PC-3 (cell line): ENCODE measurements at places on chromosomes 1 and 21. TPM values are rescaled to one million over a fixed set of nuclear protein-coding genes. Genes with fewer than 3 reads are reported as not detected.

DNA sequence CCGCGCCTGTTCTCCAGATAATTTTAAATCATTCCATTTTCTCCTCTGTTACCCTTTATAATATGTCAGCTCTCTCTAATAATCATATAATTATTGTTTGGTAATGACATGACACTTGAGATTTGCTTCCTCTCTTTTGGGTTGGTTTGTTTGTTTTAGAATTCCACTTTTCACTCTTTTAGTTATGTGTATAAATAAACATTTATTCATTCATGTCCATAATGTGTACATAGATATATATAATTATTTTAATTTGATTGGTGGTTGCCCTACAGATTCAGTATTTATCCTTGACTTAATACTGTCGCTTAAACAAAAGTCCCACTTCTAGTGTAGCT, 93.4 kb upstream of the FMN2 start:
- no peak for DNase-seq

DNA sequence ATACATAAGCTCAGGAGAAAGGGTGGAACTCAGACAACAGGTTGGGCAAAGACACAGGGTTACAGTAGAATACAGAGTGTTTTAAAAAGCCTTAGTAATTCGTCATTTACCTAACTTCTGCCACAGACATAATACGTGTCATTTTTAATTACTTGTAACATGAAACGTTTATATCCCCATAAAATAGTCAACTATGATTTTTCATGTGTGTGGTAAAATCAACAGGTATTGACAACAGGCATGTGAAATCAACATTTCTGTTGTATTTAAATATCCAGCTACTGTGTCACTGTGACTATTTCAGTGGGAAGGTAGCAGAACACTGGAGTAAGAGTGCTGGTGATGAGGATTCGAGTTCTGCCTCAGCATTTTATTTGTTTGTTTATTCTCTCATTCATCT, 5.7 kb downstream of the FAM163A start:
- no peak for DNase-seq

DNA sequence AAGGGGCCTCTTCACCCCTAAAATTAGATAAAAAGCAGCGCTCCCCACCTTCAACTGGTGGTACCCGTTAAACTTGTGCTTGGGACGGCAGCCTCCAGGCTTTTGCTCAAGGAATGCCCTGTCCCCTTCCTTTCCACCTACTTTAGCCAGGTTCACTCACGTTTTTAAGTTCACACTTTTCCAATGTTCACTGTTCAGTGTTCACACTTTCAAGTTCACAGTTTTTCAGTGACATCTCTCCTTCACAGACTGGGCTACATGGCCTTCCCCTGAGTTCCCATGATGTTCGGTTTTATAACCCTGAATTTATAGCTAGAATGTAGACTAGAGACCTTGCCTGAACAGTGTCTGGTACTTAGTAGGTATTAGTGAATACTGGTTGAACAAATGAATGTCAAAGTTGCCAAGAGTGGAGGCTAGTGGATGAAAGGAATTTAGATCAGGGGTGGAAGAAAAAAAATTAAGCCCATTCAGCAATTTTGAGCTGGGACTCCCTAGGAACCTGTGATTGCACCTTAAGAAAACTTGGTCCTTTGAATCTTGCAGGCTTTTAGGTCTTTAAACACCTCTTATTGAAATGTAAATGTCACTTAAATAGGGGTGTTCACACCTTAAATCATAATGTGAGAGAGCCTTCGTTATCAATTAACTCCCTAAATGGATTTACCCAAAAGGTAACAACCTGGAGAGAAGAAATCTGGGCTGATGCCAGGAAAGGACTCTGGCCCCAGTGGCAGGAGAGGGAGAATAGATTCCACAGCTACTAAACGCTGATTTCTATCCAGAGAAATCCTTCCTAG, 12.3 kb downstream of the BTG2 start:
- DNase-seq: no peak

GRCh38 chr1:178532392-178532791, 19.5 kb downstream of the TEX35 start:
- DNase-seq: peak; percentile 85

GRCh38 chr1:168396508-168396907, 115.8 kb downstream of the TBX19 start:
- no peak for DNase-seq

DNA sequence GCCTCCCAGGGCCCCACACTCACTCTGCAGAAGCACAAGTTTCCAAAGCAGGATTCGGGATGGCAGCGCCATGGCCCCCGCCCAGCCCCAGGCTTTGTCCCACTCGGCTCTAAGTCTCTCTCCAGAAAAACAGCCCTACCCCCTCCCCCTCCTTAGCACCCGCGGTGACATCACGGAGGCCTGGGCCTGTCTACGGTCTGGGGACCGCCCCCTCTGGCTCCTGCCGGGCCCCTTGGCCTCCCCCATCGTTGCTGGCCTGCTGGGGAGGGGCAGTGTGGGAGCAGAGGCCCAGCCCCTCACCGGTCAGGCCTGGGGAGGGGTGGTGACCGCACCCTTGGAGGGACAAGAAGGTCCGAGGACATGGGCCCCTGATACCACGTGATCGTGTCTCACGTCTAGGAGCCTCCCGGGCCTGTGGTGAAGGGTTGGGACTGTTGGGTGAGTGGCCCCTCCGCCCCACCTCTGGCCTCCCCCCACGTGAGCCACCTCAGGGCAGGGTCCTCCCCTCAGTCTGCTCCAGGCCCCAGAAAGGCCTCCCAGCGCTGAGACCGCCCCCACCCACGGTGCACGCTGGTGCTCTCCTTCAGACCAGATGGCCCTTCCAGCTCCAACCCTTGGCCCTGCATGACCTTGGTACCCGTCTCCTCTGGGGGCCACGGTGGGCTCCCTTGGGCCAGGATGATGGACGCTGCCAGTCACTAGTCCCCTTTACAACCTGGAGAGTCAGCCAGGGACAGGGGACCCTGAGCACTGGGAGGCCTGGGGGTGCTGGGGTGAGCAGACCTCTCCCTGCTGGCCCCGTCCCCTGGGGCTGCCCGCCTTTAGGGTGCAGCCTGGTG, at the start of gene MXRA8:
TSS of gene MXRA8 (minus strand) at position 123 of the 839 bp plus-strand sequence. CDS start at position 72, 51 bp downstream.
- no peak for DNase-seq

- no peak for DNase-seq
These were observed 957.0 kb downstream of the NCAM2 start for GRCh38 chr21:21955204-21955603.

DNA sequence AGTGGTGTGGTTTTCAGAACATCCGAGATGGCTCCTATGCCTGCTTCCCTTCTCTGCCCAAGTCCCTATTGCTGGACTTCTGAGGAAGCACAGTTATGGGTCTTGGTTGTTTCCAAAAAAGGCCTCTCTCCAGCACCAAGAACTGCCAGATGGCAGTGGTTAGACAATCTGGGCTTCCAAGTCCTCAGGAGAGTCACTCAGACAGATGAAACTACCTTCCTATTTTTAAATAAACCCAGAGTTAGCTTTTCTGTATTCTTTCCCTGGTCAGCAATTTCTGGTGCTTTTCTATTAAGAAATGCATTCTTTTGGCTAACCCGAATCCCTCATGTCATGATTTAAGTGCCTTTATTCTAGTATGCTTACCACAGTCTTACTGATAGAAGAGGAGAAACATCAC, 245.9 kb downstream of the PRDM2 start:
- no peak for DNase-seq

- DNase-seq: peak; percentile 83
These were observed 55.7 kb upstream of the ETV3 start for GRCh38 chr1:157193702-157194391.

DNA sequence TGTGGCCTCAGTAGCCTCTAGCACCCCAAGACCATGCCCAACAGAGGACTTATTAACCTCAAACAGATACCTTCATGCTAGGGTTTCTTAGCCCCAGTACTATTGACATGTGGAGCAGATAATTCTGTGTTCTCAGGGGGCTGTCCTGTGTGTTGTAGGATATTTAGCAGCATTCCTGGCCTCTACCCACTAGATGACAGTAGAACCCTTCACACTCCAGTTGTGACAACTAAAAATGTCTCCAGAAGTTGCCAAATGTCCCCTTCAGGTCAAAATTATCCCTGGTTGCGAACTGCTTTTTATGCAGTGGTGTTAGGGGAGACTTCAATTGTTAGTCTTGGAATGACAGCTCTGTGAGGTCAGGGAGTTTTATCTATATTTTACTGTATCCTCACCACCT, 8.1 kb downstream of the KAZN start:
- peak; percentile 30 for DNase-seq

DNA sequence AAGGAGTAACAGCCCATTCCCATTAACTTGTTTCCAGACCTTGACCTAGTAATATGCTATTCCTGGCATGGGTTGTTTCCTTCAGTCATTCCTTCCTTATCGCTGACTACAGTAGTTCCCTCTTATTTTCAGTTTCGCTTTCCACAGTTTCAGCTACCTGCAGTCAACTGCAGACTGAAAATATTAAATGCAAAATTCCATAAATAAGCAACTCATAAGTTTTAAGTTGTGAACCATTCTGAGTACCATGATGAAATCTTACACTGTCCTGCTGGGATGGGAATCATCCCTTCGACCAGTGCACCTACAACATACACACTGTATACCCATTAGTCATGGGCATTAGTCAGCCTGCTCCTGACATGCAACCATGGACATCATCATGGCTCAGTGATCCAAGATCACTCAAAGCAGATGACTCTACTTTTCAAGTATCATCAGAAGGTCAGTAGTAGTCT, 66.7 kb downstream of the CCDC30 start:
- DNase-seq: peak; percentile 76

- no peak for DNase-seq
These were observed 643.9 kb upstream of the CAMK1G start for GRCh38 chr1:208939537-208940085.

- no peak for DNase-seq
These were observed 44.4 kb downstream of the ATP5PO start for GRCh38 chr21:33871171-33871570.

The GSTM4 gene
- 24.0 and 25.9 TPM in 2 replicates for total RNA-seq

The CR2 gene
- total RNA-seq: not detected in 2 replicates

The RGS4 gene
- 6.0 and 16.6 TPM in 2 replicates for total RNA-seq

The KRTAP19-1 gene
- not detected in 2 replicates for total RNA-seq
